ENCODE measurements at places on chromosomes 12 and 14.

GRCh38 chr14:59283361-59283760, 94.9 kb downstream of the DAAM1 start:
- DNase-seq: peak; percentile 70

DNA sequence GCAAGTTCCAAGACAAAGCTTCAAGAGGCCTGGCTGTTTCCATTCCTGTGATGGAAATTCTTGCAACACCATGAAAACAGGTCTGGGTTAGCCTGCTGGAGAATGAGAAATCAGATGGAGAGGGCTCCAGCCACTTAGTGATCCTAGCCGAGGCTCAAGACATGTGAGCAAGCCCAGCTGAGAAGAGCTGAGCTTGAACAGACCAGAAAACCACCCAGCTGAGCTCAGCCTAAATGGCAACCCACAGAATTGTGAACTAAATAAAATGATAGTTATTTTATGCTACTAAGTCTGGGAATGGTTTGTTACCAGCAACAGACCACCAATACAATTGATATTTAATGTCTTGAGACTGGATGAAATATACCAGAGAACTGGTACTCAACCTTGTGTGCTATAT, 494.5 kb downstream of the RMST start:
- no peak for DNase-seq

DNA sequence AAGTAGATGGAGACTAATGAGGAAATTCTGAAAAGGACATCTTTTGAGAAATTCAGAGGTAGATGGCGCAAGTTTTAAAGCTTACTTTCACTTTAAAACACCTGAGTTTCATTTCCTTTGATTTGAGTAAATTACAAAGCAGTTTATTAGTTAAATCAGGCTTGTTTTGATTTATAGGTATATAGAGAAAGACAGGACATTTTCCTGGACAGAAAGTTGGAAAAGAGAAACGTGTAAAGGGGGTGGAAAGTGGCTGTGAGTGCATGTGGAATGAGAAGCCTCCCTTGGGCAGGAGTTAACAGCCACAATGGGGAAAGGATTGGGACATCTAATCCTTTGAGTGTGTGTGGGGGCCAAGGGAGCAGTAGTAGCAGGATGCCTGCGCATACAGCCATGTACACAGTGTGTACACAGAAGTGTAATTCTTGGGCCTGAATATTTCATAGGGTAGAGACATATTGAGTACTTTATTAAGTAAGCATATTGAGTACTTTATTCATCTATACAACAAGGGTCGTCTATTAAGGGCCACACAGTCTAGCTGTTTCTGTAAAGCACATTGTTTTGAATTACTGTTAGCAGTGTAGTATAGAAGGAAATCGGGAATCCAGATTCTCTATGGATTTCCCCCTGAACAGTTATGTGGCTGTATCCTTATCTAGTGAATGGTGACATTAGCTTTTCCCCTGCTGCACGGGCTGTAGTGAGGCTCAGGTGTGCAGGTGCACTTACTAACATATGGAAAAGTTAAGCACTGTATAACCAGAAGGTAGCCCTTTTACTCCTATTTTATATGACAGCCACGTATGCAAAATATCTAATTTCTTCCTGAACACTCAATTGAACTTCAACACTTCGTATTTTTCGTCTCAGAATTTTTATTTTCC, 19.1 kb downstream of the MARK3 start:
- DNase-seq: no peak

GRCh38 chr12:91040096-91040755, 17.6 kb downstream of the KERA start:
- no peak for DNase-seq

- DNase-seq: no peak
These were observed 80.3 kb downstream of the SLC8A3 start for GRCh38 chr14:70108419-70108818.

DNA sequence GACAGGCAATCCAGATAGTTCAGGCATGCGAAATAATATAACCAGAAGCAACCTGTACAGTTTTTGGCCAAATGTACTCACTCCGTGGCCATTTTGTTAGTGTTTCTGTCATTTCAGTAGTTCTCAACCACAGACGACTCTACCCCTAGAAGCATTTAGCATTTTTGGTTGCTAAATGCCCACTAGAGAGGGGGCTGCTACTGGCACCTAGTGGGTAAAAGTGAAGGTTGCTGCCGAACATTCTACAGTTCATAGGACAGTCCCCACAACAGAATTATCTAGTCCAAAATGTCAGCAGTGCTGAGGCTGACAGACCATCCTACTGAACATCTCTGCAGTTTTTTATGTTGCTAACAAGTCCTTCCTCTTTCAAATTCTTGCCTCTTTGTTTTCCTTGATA, 107.4 kb downstream of the TSHR start:
- DNase-seq: peak; percentile 5

GRCh38 chr12:41743835-41744234, 400.8 kb downstream of the GXYLT1 start:
- no peak for DNase-seq

GRCh38 chr12:28693565-28694219, 455.4 kb upstream of the FAR2 start:
- DNase-seq: no peak

- peak; percentile 26 for DNase-seq
These were observed 525 bp downstream of the RNU6-8 start for GRCh38 chr14:32202491-32202997.

DNA sequence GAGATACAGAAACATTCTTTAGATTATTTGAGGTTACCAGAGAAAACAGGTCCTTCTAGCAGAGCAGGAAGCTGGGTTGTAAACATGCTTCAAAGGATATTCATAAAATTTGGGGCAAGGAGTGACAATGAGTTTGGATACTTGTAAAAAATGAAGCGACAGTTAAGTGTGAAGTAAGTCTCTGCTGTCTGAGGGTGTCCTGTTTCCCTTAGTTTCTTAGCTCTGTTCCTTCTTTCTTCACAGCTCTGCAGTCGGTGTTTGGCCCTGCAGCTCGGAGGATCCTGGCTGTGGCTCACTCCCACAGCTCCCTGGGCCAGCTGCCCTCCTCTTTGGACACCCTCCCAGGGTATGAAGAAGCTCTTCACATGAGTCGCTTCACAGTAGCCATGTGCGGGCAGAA, 10.8 kb downstream of the TMEM52B start:
- no peak for DNase-seq

GRCh38 chr12:126385785-126386184, 1320.5 kb downstream of the AACS start:
- DNase-seq: no peak

GRCh38 chr12:75341873-75342272, 7.4 kb downstream of the GLIPR1L1 start:
- DNase-seq: no peak

DNA sequence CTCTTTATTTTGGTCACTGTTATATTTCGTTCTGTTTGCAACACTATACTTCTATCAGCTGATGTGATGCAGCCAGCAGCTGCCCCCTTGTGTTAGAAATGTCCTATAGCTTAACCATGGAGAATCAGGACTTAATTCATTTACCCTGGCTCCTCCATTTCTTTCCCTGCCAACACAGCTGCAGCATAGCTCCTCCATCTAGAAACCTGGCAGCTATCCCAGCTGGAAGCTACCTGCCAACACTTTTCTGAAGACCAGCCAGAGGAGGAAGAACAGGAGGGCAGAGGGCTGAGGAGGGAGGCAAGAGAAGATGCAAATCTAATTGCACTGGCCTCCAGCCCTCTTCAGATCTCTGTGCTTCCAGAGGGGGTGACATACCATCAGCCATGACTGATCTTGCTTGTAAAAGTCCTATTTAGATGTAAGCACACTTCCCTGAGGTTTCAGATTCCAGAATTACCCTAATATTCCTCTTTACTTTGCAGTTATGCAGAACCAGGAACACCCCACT, 156.8 kb upstream of the TMEM260 start:
- DNase-seq: peak; percentile 50

GRCh38 chr12:53809005-53809404, 57.2 kb upstream of the CISTR start:
- DNase-seq: no peak

- no peak for DNase-seq
These were observed 38.4 kb downstream of the MLXIP start for GRCh38 chr12:122116707-122117535.

DNA sequence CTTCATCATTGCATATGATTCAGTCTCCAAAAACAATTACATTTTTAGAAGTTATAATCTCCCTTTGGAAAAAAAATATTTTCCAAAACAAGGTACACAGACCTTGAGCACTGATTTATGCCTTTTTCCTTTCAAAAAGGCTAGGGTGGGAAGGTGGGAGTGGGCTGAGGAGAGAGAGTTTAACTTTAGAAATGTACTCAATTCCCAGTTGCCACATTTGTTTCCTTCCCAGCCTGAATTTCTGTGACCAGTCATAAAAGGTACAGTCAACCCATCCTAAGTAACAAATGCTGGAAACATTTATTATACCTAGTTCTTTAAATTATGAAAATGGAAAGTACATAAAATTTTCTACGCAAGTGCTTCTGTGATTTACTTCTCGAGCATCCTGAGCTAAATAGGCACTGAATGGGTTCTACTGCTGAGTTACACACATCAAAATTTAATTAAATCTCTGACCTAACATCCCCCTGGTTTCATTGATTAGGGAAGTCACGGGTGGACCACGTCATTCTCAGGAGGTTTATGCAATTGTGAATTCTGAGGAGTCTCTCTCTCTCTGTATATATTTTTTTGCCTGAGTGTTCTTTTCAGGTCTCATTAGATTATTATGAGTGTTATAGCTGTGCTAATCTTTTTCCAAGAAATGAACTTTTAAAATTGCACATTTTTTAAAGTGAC, 371.8 kb downstream of the BTG1 start:
- no peak for DNase-seq

DNA sequence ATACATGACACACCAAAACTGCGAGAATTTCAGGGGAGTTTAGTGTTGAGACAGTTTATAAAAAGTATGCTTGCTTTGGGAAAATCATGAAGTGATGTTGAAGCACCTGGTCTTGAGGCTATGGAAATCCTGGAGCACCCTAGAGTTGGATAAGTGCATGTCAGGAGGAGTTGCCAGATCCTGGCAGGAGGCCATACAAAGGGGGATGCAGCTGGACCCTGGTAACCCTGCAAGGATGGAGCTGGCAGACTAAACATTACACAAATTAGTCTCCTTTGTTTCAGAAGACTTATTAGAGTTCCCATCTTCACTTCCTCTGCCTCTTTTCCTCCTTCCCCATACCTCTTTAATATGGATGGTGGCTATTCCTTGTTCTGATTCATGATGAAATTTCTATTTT, 907.0 kb downstream of the BCL11B start:
- no peak for DNase-seq

- DNase-seq: no peak
These were observed 172.4 kb upstream of the SOX5 start for GRCh38 chr12:24121911-24122310.

Data from NCI-H460 (cell line).